CD4-positive, CD25-positive, alpha-beta regulatory T cell (primary cell): ENCODE measurements at places on chromosomes 3 and 15. TPM values are rescaled to one million over a fixed set of nuclear protein-coding genes. Genes with fewer than 3 reads are reported as not detected.

The ANKRD63 gene
- 0.35 TPM for total RNA-seq

The CORO2B gene
- not detected for total RNA-seq

The WDR6 gene
- 208 TPM for total RNA-seq

The ZBED2 gene
- total RNA-seq: 0.27 TPM

The IGF2BP2 gene
- 3.6 TPM for total RNA-seq

The KBTBD12 gene
- not detected for total RNA-seq

The STX19 gene
- not detected for total RNA-seq

The TNIK gene
- total RNA-seq: 162 TPM

The MUC20 gene
- total RNA-seq: 1.5 TPM

The POLQ gene
- total RNA-seq: 0.72 TPM

The TUSC7 gene
- not detected for total RNA-seq

The SLC2A2 gene
- not detected for total RNA-seq

The FBN1 gene
- total RNA-seq: 0.72 TPM

The NUDT16 gene
- total RNA-seq: 8.6 TPM

- no peak for DNase-seq
- no peaks in the 10 kb centered on the region for H3K27me3 ChIP-seq
- H3K4me1 ChIP-seq: no peaks in the 10 kb centered on the region
- no peaks in the 10 kb centered on the region for H3K36me3 ChIP-seq
- no peak overlapping the region for H3K27ac ChIP-seq
These were observed 127.6 kb downstream of the NAALADL2 start for GRCh38 chr3:174986685-174987084.

- H3K4me1 ChIP-seq: no peaks in the 10 kb centered on the region
- DNase-seq: no peak
- no peaks in the 10 kb centered on the region for H3K36me3 ChIP-seq
- H3K27me3 ChIP-seq: no peaks in the 10 kb centered on the region
- H3K4me3 ChIP-seq: no peak overlapping the region
- no peak overlapping the region for H3K27ac ChIP-seq
These were observed 43.3 kb downstream of the PLOD2 start for GRCh38 chr3:146117406-146118285.

DNA sequence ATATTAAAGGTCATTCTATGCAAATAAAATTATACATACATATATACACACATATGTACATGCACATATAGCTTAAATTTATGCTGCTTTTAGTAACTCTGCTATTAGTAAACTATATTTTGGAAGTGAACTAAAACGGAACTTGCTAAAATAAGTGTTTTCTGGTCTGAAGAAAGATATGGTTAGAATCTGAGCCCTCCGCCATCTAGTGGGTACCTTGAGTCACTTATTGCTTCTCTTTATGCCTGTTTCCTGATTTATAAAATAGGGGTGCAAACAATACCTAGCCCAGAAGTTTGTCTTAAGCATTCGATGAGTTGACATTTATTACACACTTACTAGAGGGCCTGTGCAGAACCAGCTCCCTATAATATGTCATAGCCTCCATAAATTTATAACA is 255.7 kb downstream of the CNTN6 start:
- no peaks in the 10 kb centered on the region for H3K36me3 ChIP-seq
- H3K27me3 ChIP-seq: no peaks in the 10 kb centered on the region
- no peak for DNase-seq

GRCh38 chr3:128878556-128879124 is 780 bp upstream of the ACAD9 start:
- peaks cover 41% of the 10 kb centered on the region for H3K4me1 ChIP-seq
- no peaks in the 10 kb centered on the region for H3K27me3 ChIP-seq
- H3K27ac ChIP-seq: peak overlapping the region; percentile 96
- H3K36me3 ChIP-seq: peaks cover 7% of the 10 kb centered on the region

DNA sequence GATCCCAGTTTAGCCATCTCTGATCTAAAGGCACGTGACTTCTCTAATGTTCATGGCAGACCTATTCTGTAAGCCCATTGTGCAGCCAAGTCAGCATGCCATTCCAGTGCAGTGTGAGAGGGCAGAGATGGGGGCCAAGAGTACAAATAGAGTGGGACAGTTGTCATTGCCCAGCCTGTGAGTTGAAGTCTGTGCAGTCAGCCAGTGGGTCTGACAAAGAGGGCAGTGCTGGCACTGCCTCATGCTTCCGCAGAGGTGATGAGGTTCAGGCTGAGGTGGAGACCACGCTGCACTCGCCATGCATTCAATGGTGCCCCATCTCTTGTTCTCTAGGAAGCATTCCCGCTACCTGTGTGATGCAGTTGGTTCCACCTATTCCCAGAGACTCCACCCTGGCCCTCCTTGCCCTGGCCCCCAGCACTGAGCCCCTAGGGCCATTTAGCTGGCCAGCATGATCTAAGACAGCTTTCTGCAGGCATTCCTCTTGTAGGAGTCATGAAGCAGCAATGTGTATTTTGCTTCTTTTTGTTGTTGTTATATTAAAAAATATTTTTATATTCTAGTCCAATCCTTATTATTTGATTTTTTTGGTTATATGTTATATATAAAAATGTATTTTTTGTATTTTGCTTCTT is 3.7 kb downstream of the MRAS start:
- H3K27me3 ChIP-seq: peaks cover 8% of the 10 kb centered on the region
- no peak for DNase-seq
- no peak overlapping the region for H3K4me3 ChIP-seq
- H3K36me3 ChIP-seq: no peaks in the 10 kb centered on the region

DNA sequence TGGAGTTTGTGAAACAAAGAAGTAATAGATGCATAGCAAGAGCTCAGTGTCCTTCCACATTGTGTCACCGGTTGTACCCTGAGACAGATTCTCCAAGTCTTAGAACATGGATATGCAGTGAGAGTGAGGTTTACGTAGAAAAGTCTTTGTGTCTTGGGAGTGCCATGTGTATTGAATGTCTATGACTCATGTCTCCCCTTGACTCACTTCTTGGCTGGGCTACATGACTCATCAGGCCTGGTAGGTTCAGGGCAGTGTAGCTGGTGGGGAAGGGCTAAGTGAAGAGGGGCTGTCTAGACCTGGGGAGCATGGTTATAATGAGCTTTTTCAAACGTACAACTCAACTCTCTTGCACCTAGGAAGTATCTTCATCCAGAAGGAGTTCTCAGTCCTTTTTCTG is 167.4 kb downstream of the GAP43 start:
- H3K36me3 ChIP-seq: no peaks in the 10 kb centered on the region
- H3K27ac ChIP-seq: no peak overlapping the region
- no peak overlapping the region for H3K4me3 ChIP-seq
- peaks cover 4% of the 10 kb centered on the region for H3K27me3 ChIP-seq
- peaks cover 11% of the 10 kb centered on the region for H3K4me1 ChIP-seq

DNA sequence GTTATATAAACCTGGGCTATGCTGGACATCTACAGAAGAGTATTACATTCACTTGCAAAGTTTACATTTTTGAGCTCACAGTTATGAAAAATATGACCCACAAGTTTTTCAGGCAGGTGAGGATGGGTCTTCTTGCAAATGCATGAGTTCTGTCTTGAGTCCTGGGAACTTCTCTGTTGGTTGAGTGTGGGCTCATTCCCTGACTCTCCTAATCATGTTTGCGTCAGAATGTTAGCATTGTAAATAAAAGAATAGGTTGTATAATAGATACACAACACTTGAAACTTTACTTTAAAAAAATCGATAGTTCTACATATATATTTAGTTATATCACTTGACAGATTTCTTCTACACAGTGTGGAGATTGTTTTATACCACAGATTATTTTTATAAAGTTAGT is 7.2 kb upstream of the EXOG start:
- H3K27me3 ChIP-seq: no peaks in the 10 kb centered on the region
- DNase-seq: no peak
- no peak overlapping the region for H3K27ac ChIP-seq

DNA sequence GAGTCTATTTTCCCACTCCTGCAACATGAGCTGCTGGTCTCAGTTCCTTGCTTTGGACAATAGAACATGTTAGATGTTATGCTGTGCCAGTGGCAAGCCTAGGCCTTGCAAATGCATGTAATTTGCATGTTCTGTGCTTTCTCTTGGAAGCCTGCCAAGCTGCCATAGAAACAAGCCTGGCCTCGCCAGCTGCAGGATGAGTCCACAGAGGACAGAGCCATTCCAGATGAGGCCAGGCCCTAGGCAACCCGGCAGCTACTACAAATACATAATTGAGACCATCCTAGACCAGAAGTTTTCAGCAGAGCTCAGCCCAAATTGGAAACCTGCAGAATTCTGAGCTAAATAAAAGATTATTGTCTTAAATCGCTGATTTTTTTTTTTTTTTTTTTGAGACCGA is 39.6 kb downstream of the TRIM69 start:
- no peak overlapping the region for H3K4me3 ChIP-seq
- DNase-seq: no peak
- H3K27ac ChIP-seq: no peak overlapping the region
- no peaks in the 10 kb centered on the region for H3K4me1 ChIP-seq
- H3K36me3 ChIP-seq: no peaks in the 10 kb centered on the region

DNA sequence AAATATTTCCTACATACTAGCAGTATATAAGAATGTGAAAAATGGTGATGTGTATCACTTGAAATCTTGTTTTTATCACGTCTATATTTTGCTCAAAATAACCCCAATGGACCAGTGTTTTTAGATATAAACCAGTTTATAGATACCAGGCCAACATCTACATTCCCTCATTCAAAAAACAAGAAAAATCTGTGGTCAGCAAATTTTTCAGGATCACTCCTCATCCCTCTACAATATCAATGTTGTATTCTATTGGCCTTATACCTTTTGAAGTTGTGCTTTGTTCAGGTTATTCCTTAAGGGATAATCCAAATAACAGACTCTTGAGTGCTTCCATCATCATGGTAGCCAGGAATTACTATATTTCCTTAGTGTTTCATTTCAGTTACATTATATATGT is 332.9 kb upstream of the ARRDC4 start:
- DNase-seq: no peak
- H3K27ac ChIP-seq: no peak overlapping the region
- no peaks in the 10 kb centered on the region for H3K36me3 ChIP-seq
- no peak overlapping the region for H3K4me3 ChIP-seq

- H3K4me1 ChIP-seq: no peaks in the 10 kb centered on the region
- H3K27me3 ChIP-seq: no peaks in the 10 kb centered on the region
- H3K36me3 ChIP-seq: no peaks in the 10 kb centered on the region
- no peak for DNase-seq
- no peak overlapping the region for H3K4me3 ChIP-seq
These were observed 173.3 kb downstream of the SEMA6D start for GRCh38 chr15:47890397-47891150.

DNA sequence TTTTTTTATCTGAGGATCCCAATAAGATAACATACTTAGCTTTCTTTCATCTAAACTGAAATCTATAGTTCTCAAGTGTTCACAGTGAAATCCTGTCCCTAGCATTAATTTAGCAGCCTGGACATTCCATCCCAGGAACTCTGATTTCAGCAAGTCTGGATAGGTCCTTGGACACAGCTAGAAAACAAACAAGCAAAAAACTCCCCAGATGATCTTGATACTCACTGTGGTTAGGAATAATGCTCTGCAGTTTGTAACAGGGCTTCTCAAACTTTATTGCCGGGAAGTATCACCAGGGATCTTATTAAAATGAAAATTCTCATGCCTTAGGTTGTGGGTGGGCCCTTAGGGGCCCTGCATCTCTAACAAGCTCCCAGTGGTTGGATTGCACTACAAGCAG is 24.3 kb downstream of the THBS1 start:
- no peaks in the 10 kb centered on the region for H3K27me3 ChIP-seq
- H3K36me3 ChIP-seq: no peaks in the 10 kb centered on the region
- no peak overlapping the region for H3K27ac ChIP-seq
- no peak overlapping the region for H3K4me3 ChIP-seq
- no peaks in the 10 kb centered on the region for H3K4me1 ChIP-seq

DNA sequence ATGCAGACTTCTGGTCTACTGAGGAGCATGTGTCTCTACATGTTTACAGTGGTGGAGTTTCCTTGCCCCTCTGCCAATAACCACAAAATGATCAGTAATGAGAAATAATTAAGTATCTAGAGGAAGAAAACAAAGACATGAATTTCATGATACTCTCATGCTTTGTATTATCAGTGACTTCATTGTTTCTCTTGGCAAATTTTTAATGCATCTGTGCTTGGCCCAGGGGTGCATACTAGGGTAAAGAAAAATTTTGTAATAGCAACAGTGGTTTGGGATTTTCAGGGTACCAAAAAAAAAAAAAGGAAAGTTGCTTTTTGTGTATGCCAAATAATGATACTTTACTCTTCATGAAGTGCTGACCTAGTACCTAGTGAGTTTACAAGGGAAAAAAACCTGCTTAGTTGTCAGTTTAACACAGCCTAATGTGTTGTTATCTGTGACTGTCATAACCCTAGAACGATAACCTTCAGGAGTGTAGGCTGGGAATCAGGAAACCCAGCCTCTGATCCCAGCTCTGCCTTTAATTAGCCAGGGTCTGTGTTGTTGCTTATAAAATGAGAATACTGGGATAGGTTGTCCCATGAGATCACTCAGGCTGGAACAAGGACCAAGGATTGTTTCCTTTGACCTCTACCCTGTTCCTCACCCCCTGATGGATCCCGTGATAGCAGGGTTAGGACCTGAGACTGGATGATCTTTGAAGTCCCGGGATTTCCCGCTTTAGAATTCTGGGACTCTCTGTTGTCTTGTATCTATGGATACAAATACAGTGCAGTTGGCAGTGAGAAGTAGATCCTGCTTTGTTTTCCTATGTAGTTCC is 117.5 kb downstream of the CMSS1 start:
- no peak overlapping the region for H3K4me3 ChIP-seq
- no peak overlapping the region for H3K27ac ChIP-seq
- H3K27me3 ChIP-seq: no peaks in the 10 kb centered on the region
- no peak for DNase-seq
- peaks cover 3% of the 10 kb centered on the region for H3K4me1 ChIP-seq

DNA sequence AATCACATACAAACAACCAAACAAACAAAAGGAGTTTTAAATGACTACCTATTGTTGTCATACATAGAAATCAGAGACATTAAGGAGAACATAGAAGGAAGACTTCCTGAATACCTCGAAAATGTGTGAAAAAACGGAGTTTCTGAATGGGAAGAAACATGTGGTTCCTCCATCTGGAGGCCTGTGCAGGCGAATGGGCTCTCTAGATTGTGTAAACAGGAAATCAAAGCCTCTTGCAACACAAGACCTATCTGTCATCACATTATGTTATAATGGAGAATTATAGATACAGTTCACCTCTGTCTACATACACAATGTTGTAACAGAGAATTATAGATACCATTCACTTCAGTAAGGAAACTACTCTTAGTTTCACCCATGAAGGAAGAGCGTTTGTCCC is 44.1 kb downstream of the RUBCN start:
- H3K27ac ChIP-seq: no peak overlapping the region
- no peak overlapping the region for H3K4me3 ChIP-seq
- no peaks in the 10 kb centered on the region for H3K4me1 ChIP-seq
- no peaks in the 10 kb centered on the region for H3K27me3 ChIP-seq
- H3K36me3 ChIP-seq: peaks cover 82% of the 10 kb centered on the region
